D341Med (cell line): ENCODE measurements at places on chromosomes 13 and 19.
A peak's percentile ranks its signal among the peaks of the same experiment; 100 is the strongest.

- no peak for DNase-seq
These were observed 56.2 kb downstream of the LACC1 start for GRCh38 chr13:43935878-43936277.

DNA sequence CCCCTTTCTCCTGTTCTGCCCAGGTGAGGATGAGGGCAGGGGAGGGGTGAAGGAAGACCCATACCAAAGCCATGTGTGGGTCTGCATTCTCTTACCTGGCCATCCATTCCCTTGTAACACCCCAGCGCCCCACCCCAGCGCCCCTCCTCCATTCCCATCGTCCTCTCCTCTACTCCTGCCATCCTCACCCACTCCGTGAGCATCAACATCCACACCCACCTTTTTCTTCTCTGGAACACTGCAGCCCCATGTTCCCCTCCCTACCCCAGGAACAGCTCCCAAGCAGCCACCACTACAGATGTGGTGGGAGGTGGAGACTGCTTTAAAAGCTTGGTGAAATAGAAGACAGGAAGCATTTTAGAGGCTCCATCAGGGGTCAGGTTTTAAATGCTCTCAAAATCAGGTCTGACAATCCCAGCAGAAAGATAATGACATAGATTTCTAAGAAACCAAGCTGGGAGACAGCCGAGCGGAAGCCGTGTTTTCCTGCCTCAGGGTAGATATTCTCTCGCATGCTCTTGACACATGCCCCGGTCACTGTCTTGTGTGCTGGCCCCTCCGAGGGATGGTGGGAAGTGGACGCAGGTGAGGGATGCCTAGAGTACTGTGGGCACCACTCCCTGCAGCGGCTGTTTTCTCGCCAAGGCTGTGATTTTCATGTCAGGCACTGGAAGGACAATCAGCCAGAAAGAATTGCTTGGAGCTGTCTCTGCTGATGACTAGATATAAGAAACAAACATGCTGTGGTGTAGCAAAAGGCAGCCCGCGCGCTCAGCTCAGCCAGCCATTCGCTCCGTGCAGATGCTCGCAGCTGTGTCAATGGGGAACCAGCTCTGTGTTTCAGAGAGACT lies 9.8 kb downstream of the MEDAG start:
- no peak for DNase-seq

DNA sequence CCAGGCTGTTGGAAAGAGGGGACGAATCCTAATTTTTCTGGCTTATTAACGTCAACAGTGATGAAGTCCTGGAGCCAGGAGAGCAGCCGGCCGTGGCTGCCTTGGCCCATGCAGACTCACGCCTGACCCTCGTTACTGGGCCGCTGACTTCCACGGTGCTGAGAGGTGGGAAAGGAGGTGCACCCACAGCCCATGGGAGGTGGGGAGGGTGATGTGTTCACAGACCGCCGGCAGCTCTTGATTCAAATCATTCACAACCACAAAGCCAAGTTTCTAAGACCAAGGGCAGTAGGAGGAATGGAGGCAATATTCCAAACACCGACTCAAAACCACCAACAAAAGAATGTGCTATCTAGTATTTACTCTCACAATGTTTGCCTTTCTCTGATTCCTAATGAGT lies 24.3 kb downstream of the COL4A2 start:
- DNase-seq: no peak

GRCh38 chr13:109396266-109396665 lies 390.1 kb downstream of the IRS2 start:
- DNase-seq: no peak

DNA sequence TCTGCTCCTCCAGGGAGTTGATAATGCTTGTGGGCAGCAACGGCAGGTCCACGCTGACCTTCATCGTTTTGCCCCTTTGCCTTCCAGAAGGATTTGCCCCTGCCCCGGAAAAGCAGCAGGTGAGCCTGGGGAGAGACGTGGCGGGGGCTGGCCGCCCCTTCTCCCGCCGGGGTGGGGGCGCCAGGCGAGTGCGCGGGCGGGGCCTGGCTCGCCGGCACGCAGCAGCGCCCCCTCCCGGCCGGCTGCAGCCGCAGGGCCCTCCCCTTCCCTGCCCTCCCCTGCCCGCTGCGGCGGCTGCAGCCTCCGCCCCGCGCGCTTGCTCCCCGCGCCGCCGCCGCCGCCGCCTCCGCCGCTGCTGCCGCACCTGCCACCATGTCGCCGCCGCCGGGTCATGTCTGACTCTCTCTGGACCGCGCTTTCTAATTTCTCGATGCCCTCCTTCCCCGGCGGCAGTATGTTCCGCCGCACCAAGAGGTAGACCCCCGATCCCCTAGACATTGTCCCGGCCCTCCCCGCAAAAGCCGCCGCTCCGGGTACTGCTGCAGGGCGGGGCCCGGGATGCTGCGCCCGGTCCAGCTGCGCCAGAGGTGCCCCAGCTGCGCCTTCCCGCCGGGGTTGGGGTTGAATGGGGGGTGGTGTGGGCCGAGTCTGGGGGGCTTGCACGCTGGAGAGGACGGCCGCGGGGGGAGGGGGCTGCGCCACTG lies at the start of gene MAST1:
MAST1 (plus strand) TSS at position 334 of the 704 bp plus-strand sequence; CDS start at position 392, 58 bp downstream.
- DNase-seq: peak; percentile 89

GRCh38 chr19:38361633-38362075 lies 12.7 kb upstream of the PSMD8 start:
- peak; percentile 95 for DNase-seq

DNA sequence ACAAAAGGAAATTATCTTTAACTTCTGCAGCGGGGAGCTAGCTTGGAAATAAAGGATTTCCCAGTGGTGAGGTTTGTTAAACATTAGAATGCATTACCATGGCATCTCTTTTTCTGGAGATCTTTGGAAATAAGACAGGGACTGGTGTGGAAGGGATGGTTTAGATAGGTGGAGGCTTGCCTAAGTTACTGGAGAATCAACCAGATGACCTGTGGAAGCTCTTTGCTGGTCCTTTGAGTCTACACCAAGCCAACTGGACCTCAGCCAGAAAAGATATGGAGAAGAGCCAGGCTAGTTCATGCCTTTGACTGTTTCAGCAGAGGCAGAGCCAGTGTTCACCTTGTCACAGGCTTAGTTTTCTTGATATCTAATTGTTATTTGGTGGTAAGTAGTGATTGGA lies 134.7 kb downstream of the KCNRG start:
- no peak for DNase-seq

GRCh38 chr19:17170538-17171297 lies 44.4 kb upstream of the USE1 start:
- peak; percentile 20 for DNase-seq

DNA sequence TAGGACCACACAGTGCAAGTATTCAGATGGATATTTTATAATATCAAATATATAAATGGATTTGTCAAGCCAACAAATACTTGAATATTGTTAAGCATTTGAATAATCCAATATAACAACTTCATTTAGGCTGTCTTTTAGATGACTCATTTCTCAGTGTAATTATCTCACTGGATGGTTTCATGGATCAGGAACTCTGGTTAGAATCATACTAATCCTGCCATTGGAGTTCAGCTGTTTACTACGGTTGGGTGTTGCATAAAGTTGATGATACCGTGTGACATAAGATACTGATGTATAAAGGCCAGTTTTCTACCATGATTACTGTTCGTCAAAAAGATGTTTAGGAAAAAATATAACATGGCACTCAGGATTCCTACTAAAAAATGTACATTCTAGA lies 196.3 kb downstream of the TSHZ3 start:
- DNase-seq: no peak

DNA sequence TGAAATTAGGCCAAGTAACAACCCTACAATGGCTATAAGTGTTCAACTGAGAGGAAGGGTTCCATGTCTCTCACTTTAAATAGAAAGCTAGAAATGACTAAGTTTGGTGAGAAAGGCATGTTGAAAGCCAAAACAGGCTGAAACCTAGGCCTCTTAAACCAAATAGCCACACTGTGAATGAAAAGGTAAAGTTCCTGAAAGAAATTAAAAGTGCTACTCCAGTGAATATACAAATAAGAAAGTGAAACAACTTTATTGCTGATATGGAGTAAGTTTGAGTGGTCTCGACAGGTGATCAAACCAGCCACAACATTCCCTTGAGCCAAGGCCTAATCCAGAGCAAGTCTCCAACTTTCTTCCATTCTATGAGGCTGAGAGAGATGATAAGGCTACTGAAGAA lies 209.6 kb downstream of the KLF12 start:
- no peak for DNase-seq

DNA sequence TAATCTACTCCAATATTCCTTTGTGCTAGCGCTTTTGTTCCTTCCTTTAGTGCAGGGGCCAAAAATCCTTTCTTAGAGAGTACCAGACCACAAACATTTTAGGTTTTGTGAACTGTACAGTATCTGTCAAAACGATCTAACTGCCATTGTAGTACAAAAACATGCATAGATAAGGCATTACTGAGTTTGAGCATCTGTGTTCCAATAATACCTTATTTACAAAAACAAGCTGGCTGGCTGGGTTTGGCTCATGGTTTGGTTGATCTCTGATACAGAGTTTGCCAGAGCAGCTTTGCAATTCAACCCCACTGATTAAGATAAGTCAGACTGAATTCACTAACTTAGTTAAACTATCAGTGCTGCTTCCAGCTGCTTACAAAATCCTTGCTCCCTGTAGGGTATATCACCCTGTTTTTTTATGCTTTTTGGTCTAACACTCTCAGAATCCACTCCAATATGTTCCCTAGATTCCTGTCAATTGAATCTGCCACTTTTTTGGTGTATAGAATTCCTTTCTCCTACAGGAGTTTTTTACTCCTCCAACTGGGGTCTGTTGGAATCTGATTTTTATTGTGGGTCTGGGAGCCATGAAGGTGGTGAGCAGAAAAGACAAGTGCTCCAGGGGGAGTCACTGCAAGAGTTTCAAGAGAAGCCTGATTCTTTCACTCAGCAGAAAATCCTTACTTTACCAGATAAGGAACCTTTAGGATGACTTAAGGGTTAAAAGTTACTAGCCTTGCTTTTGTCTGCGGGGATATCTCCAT lies 1399.4 kb downstream of the EFNB2 start:
- no peak for DNase-seq

DNA sequence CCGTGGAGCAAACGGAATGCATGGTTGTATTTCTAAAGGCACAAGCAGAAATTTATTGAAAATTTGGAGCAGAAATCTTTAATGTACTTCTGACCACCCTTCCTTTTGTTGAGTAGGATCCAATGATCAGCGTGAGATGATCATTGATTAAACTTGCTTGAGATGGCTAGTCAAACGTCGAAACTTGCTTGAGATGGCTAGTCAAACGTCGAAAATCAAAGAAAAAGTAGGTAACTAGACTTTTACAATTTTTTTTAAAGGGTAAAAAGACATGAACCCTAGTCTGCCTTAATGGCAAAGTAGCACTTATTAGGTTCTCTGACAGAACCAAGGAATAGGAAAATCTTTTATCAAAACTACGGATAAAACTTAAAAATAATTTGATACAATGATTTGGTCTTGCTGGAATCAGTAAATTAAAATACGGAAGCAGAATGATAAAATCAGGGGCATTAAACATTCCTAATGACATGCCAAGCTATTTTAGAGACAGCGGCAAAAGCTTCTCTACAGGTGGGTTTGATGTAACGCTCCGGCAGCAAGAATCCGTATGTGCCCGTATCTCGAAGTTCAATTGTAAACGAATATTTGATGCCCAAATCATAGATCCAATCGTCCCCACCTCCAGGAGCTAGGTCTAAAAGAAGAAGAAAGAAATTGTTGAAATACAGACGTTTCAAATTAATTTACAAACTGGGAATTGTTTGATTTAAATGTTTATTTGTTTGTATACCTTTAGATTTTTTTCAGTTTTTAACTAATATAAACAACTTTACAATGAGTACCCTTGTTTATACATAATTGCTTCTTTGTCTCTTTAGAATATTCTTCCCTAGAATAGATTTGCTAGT lies 841 bp upstream of the ZC3H13 start:
- no peak for DNase-seq

- no peak for DNase-seq
These were observed 2.7 kb upstream of the ZFP82 start for GRCh38 chr19:36420961-36421748.

DNA sequence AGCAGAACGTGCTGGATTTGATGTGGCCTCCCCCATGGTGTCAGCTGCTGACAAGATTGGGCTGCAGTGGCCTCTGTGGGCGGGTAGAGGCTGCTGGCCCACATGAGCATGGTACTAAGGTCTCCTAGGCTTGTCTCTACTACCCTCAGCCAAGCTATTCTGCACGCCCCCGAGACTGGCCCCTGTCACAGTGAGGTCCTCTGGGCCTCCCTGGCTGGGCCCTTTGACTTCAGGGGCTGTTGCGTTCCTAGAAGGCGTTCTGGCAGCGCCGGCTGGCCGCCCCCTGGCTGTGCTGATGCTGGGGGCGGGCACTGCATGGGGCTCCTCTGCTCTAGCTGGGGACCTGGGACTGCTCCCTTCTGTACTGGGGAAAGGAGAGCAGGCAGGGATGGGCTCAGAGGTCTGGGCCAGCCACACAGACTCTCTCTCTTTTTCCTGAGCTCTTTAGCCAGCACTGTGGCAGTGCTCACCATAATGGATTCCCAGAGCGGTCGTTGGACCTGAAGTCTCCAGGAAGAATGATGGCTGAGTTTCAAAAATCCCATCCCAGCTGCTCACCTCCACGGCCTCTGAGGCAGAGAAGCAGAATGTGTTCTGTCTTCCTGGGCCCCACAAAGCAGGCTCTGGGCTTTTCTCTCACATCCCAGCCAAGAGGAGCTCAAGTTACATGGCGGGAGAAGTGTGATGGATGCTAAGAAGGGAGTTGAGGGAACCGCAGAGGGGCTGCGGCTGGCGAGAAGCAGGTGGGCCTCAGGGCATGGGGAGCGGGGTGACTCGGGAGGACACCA lies 32.3 kb downstream of the TSSK6 start:
- no peak for DNase-seq

DNA sequence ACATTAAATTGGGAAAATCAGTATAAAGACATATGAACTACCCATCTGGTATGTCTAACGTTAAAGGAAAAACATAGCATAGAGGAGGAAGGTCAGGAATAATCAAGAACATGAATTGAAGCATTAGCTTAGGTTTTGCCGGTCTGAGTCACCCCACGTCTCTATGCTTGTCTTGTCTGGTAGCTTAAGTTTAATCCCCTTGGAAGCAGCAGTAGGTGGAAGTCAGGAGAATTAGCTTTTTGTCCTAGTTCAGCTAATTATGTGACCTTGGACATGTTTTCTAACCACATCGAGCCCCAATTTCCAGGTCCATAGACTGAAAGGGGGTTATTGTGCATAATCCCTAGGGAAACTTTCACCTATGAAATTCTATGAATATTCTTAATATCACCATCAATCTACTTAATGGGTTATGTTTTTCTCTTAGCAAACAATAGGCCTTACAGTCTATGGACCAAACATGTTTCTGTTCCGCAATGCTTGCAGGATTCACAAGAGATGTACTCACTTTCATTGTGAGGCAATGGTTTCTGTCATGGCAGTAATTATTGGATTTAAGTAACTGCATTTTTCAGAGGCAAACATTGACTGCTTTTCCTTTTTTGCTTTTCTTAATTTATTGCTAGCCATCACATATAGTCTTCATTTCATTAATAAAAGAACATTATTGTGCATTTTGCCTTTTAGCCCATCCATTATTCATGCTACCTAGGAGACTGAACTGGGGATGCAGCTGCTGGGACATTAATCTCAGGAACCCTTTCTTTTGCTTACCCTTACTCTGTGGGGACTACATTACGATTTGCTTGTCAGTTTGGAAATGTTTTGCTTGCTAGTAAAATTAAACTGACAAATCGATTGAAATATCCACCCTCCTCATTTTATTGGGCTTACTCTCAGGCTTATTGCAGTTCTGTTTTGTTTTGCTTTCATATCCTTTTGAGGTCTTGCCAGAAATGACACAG lies 304.8 kb upstream of the MAB21L1 start:
- no peak for DNase-seq

- no peak for DNase-seq
These were observed 10.7 kb upstream of the EVI5L start for GRCh38 chr19:7819337-7819736.
